Transverse colon (tissue), 4 donors: ENCODE measurements at places on chromosomes 6 and 20. TPM values are rescaled to one million over a fixed set of nuclear protein-coding genes. Genes with fewer than 3 reads are reported as not detected.

Gene PRICKLE4
- total RNA-seq: 12.7 TPM

Gene TPD52L1
- 32.6 TPM for total RNA-seq

Gene ENPP1
- 22.1 TPM for total RNA-seq

GRCh38 chr6:37763413-37763812 lies 56.1 kb upstream of the ZFAND3 start:
- no peak for DNase-seq

DNA sequence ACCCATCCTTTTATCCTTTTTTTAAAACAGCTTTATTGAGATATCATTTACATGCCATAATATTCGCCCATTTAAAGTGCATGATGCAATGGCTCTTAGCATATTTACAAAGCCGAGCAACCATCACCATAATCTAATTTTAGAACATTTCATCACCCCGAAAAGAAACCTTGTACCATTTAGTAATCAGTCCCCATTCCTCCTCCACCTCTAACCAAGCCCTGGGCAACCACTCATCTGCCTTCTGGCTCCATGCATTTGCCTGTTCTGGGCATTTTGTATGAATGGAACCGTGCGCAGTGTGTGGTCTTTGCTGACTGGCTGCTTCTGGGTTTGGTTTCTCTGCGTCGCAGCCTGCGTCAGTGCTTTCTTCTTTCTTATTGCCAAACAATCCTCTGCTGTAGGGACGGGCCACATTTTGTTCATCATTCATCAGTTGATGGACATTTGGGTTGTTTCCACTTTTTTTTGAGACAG lies 10.2 kb upstream of the EEF1A2 start:
- DNase-seq: no peak

- DNase-seq: no peak
These were observed 79.2 kb downstream of the WDR27 start for GRCh38 chr6:169622618-169623017.

GRCh38 chr6:135693811-135694370 lies 157.6 kb upstream of the PDE7B start:
- DNase-seq: no peak

DNA sequence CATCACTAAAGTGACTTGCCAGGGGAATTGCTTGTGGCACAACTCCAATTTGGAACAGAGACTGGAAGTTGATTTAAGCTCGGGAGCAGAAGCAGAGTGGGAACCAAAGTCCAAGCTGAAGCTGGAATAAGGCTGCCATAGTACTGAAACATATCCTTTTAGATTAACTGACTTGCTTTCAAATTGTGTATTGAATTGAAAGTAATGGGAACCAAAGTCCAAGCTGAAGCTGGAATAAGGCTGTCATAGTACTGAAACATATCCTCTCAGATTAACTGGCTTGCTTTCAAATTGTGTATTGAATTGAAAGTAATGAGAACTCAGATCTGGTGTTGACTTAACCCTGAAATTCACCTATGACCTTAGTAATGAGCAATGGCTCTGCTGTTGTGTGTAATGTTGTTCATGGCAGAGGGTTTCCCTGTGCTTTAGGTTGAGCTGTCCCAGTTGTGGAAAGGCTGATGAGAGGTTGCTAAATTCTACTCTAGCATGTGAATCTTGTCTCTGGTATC lies 40.2 kb downstream of the CENPW start:
- DNase-seq: peak; percentile 37

DNA sequence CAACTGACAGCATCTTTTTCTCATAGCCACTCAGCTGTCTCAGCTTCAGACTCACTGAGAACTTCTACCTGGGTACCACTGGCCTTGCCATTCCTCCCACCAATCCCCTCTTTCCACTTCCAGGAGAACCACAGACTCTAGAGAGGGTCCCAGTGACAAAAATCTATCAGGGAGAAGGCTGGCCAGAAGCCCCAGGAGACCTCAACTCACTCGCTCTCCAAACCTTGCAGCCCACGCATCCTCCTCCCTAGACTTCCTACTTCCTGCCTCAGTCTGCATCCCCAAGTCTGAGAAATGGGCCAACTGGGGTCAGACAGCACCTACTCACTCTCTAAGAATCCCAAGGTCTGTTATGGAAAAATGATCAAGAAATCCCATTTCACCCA lies 1.2 kb downstream of the TMEM239 start:
- no peak for DNase-seq

- DNase-seq: no peak
These were observed 94.1 kb upstream of the RNF24 start for GRCh38 chr20:4109307-4109940.

- DNase-seq: peak; percentile 30
These were observed 570 bp upstream of the FANCE start for GRCh38 chr6:35451354-35452182.

GRCh38 chr20:48826883-48827771 lies 672 bp downstream of the PREX1 start:
- DNase-seq: peak; percentile 19
